Left lobe of liver (tissue), 2 donors: ENCODE measurements at places on chromosomes 5 and 9.

DNA sequence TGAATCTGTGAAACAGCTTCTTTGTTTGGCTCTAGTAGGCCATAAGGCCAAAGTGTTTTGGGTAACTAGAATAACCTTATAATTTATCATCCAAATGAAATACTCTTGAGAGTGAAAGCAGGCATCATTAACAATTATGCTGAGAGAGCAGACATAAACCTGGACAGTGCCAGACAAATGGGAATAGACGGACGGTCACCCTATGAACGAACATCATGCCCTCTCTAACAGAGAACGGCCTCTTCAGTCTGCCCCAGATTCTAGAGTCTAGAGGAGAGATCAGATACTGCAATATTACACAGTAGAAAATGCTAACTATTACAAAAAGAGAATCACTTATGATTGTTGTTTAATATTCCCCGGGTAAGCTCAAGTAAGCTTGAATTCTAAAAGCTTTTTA lies 68.5 kb downstream of the APBA1 start:
- DNase-seq: no peak

GRCh38 chr9:31137176-31138160 lies 1247.0 kb upstream of the ACO1 start:
- no peak for DNase-seq

- DNase-seq: no peak
Observed at GRCh38 chr9:68473790-68474189, 66.9 kb downstream of the TMEM252 start.

- no peak for DNase-seq
Observed at GRCh38 chr5:179526978-179527377, 23.4 kb upstream of the RUFY1 start.

- DNase-seq: no peak
Observed at GRCh38 chr5:112492291-112492690, 73.2 kb upstream of the EPB41L4A start.

DNA sequence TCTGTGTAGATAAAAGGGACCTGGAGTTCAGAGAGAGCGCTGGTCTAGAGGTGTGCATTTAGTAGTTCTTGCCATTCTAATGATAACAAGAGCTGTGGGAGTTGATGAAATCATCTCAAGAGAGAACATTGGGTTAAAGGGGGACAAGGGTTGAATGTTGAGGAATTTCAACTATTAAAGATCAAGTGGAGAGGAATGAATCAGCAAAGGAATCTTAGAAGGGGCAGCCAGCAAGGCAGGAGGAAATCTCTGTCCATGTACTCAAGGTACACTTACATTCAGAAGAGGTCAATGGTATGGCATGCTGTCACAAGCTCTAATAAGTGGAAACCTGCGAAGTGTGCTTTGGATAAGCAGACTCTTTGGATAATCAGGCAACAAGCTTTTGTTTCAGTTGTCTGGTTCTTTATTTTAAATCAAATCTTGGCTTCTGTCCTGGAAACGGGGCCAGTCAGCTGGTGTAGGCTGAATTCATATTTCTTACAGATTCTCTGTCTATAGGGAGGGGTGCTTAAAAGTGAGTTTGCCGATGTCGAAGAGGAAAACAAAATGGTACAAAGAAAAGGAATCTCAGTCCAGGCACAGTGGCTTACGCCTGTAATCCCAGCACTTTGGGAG lies 320.5 kb upstream of the CD180 start:
- DNase-seq: no peak

DNA sequence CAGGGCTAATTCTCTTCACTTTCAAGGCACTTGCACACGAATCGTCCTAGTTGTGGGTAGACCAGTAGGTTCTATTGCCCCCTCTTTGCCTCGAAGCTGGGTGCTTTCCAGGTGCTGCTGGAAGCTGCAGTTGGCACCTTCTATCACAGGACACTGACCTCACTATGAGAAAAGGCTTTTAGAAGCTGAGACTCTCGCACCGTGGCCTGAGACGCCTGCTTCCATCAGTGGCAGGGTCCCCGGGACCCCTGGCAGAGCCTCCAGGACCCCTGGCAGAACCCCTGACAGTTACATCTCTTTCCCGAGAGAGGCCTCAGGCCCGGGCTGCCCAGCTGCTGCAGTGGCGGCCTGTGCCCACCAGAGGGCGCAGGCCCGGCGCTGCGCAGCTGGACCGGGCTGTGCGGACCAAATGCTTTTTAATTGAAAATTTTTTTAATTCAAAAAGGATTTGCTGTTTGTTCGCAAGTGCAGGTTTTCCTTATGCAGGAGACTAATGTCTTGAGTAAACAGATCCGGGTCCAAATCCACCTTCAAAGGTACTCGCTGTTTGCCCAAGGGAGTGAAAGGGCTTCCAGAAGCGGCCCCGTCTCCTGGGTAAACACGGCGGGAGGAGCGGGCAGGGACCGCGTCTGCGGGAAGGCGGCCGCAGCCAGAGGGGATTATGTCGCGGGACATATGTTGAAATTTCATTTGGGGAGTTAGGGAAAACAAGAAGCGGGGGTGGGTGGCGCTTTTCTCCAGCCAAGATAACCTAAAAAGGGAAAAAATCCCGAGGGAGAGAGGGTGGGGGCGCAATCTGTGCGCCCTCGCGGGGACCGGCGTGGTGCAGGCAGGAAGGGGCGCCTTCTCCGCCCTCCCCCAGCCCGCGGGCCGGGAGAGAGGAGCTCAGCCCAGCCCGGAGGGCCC lies 114.5 kb upstream of the LMX1B start:
- no peak for DNase-seq

DNA sequence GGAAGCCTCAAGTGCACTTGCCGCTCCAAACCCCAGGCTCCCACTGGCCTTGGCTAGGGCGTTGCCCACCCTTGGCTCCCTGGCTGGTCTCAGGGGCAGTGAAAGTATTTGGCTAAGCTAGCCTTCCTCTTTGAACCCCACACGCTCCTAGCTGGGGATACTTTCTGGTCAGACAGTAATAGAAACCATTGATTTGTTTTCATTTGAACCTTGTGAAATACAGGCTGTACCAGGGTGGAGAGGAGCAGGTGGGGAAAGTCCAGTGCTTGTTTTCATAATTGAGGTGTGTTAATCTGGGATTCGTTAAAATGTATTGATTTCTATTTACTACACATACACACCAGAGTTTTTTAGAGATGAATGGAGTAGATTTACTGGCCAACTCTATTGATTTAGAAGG lies 45.9 kb upstream of the TRMT10B start:
- peak; percentile 55 for DNase-seq

- DNase-seq: no peak
Observed at GRCh38 chr5:10892147-10892910, 131.3 kb upstream of the DAP start.

DNA sequence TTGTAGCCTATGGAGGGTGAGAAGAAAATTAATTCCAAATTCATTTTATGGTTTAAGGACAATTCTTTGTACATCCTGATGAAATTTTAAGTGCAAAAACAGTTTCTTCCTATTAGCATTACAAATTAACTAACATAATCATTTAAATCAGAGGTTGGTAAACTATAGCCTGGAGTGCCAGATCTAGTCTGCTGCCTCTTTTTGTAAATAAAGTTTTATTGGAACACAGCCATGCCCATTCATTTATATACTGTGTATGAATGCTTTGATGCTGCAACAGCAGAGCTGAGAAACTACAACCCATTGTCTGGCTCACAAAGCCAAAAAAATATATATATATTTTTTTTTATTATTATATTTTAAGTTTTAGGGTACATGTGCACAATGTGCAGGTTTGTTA lies 80.2 kb downstream of the FNIP1 start:
- DNase-seq: no peak
